ENCODE measurements at places on chromosomes 13 and 19.

- no peak for DNase-seq
These were observed 72.2 kb downstream of the RASA3 start for GRCh38 chr13:114059946-114060860.

GRCh38 chr19:2982983-2983350, 5.6 kb downstream of the TLE6 start:
- DNase-seq, result peak; percentile 94

DNA sequence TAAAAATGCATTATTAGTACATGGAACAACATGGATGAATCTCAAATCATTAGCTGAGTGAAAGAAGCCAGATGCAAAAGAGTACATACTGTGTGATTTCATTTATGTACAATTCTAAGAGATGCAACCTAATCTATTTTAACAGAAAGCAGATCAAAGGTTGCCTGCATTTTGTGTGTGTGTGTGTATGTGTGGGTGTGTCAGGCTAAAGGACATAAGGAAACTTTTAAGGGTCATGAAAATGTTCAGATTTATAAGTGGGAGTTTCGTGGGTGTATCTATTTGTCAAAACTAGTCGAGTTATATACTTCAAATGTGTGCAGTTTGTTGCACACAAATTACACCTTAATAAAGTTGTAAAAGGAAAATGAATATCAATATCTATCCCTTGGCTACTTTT, 17.9 kb upstream of the NEK3 start:
- no peak for DNase-seq

DNA sequence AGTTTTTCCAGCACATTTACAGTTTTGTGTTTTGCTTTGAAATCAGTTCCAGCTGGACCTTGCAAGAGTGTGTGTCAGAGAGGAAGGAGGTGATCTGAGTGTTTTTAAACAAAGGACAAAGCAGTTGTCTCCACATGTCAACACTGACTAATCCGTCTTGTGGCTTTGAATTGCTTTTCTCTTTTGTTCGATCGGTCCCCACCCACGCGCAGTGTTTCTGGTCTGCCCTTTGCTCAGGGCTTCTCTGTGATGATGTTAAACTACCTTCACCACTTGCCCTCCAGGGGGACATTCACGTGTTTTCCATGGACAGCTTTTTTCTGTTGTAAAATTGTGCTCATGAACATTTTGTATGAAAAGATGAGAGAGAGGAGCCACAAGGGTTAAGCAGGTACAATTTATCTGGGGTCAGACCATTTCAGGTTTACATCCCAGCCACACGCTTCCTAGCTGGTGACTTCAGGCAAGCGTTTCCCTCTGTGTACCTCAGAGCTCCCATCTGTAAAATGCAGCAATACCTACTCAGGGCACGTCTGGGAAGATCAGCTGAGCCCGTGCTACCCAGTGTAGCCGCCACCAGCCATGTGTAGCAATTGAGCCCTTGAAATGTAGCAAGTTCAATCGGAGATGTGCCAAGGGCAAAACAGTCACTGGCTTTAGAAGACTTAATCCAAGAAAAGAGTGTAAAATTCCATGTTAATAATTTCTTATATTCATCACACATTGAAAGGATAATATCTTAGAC, 13.5 kb upstream of the PLA2G4C start:
- peak; percentile 44 for DNase-seq

- no peak for DNase-seq
These were observed 21.5 kb downstream of the AKT2 start for GRCh38 chr19:40263440-40264313.

DNA sequence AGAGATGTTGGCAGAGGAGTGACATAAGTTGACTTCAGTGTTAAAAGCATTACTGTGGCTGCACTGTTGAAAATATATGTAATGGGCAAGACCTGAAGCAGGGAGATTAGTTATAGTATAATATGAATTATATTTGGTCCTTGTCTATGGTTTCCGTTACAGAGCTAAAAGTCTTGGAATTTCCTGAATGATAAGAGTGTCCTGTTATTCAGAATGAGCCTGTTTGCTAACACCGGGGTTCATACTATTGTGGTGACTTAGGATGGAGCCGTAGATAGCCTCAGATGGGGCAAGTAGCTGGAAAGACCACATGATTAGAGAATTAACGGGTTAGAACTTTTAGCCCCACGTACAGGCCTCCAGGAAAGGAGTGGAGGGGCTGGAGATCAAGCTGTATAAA, 5.7 kb downstream of the USPL1 start:
- DNase-seq, result no peak

DNA sequence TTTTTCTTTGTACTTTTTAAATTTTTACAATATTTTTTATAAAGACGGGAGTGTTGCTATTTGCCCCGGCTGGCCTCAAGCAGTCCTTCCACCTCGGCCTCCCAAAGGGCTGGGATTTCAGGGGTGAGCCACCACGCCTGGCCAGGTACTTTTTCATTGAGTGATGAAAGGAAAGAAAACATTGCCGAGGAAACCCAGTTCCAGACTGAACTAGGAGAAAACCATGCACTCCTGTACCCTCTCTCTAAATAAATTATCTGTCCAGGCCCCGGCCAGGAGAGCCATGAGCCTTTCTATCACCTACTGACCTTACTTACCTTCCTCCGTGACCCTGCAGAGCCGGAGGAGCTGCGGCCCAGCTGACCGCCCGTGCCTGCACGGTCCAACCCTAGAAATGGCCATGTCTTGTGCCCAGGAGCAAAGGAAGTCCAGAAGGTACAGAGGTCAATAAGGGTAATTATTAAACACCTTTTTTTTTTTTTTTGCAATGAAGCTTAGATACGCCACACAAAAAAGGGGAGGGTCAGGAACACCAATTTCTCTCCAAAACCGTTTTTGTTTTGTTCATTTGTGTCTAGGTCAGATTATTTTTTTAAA, at the start of gene SLC7A9:
Gene SLC7A9, minus strand, starts transcription at position 399 of the 597 bp plus-strand sequence. CDS start 1,233 bp downstream, outside the sequence.
- DNase-seq, result no peak

GRCh38 chr19:1271528-1272422, 2.6 kb downstream of the CIRBP start:
- no peak for DNase-seq

GRCh38 chr19:16359964-16360363, 35.3 kb downstream of the KLF2 start:
- no peak for DNase-seq

DNA sequence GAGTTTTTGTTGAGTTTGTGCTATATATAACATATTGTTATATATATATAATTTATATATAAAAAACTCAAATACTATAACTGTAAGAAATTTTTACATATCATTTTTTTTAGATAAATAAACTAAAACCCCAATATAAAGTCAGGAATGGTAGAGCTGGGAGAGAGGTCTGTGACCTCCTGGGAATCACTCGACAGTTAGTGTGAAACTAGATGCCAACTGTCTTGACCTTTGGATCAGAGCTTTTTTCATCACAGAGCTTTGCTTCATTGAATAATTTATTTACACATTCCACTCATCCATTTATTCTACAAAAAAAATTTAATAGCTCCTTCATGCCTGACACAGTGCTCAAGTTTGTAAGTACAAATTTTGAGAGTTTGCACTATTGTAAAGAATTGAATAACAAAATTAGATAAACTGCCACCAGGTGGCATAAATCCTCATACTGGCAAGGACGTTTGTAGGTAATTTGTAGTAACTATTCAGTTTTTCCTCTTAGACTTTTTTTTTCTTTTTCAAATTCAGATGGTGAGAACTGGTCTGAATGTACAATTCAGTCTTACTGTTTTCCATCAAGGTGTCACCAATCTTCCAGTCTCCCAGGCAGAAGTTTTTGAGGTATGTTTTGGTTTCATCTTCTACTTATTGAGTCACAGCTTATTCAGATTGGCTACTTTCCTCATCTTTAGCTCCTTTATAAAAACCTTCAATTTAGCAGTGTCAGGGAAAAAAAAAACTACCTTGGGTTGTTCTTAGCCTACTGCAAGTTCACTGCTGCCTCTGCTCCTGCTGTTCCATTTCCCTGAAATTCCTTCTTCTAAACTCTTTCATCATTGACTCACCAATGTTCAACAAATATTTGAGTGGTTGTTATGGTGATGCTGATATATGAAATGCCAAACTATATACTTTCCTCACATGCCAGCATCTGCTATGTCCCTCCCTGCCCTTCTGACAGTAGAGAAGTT, 28.7 kb downstream of the LACC1 start:
- peak; percentile 80 for DNase-seq

- peak; percentile 14 for DNase-seq
These were observed 1395.8 kb downstream of the SLITRK5 start for GRCh38 chr13:89066868-89067466.

DNA sequence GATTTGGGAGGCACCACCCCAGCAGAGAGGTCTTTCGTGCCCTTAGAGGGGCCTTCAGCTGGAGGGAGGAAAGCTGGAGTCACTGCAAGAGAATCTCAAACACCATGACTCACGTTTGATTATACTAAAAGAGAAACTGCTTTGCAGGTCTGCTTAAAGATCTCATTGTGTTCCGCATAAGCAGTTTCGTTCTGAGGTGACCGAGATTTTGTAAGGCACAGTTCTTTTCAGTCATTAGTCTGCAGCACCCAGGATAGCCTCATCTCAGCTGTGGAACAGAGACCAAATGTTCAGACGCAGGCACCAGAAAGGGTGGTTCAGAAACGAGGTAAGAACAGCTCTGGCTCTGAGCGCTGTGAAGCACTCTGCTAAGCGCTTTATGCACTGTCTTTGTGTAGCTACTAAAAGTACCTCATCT, 71.2 kb upstream of the GTF3A start:
- peak; percentile 21 for DNase-seq

- no peak for DNase-seq
These were observed 57.6 kb downstream of the MICU2 start for GRCh38 chr13:21546372-21546771.

DNA sequence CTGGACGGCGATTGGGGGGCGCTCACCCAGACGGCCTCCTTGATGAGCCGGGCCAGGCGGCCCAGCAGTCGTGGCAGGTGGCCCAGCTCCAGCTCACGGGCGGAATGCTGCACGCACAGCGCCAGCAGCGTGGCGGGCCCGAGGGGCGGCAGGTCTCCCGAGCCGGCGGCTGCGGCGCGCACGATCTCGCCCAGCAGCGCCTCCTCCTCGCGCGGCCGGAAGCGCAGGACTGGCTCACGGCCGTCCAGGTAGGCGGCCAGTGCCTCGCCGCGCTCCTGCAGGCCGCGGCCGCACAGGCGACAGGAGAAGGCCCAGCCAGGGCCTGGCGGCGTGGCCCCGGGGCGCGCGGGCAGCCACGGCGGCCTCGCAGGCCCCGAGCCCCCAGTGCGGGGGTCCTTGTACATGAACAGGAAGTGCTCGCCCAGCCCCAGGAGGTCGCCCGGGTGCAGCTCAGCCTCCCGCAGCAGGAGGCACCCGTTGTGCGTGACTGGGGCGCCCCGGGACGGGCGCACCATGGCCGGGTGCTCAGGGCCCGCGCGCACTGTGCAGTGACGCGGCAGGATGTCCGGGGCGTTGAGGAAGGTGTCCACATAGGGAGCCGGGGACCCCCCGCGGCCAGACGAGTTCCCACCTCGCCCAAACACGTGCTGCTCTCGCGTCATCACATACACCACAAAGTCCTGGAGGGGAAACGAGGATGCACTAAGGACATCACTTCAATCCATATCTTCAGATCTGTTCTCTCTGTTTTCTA, 9.6 kb upstream of the MAMSTR start:
- DNase-seq, result peak; percentile 33

GRCh38 chr19:1061987-1062386, 5.0 kb upstream of the ARHGAP45 start:
- DNase-seq, result no peak

- peak; percentile 46 for DNase-seq
These were observed 2.7 kb upstream of the SNAPC2 start for GRCh38 chr19:7917267-7918061.
